LoVo (cell line): ENCODE measurements at places on chromosomes 5 and 9.
A peak's percentile ranks its signal among the peaks of the same experiment; 100 is the strongest.

DNA sequence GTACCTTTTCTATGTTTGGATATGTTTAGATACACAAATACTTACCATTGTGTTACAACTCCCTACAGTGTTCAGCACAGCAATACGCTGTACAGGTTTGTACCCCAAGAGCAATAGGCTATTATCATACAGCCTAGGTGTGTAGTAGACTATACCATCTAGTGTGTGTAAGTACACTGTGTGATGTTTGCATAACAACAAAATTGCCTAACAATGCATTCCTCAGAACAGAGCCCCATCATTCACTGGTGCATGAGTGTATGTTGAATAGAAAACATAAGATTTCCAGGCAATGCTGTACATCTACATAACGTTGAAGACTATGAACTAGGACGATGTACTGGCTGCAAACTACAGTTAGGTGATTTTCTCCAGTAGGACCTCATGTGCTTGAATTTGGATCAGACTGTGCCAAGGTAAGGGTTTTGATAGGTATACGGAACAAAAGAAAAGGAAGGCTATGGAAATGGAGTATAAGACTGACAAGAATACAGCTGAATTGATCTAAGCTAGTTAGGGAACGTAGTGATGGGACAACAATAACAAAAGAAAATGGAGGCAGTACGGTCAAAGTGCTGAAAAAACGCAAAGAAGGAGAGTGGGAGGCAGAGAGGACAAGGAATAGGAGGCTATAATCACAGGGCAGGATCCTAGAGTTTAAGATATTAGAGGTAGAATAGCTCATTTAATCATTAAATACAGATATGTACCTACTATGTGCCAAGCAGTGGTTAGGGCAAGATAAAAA is 46.9 kb downstream of the FNIP1 start:
- no peak for DNase-seq

DNA sequence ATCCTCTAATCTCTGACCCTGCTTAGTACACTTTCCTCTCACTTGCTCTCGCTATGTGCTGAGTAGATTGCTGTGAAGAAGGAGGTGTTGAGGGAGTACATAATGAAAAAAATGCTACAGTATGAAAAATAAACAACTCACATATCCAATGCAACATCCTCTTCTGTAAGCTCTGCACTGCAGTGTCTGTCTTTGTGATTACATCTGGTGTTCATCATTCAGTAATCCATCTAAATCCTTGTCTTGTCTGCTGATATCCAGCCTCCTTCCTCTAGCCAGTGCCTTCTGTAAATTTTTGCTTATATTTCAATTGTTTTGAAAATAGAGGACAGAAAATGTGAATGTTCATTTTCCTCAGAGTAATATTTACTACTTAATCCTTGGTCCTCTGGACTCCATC is 57.4 kb upstream of the CDH12 start:
- no peak for DNase-seq

DNA sequence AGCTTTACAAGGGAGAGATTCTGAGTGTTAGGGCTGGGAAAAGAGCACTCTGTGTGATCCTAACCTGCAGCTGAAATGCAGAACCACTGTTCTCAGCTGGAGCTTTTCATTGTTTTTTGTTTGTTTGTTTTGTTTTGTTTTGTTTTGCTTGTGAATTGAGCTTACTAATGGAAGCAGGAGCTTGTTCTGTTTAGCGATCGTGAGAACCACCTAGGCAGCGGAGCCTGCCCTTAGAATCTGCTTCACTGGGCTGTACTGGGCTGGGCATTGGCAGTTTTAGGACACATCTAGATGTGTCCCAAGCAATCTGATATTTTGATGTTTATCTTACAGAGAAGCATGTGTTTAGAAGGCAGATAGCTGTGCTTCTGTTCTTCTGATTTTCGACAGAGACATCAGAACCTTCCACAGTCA is 14.3 kb downstream of the SYK start:
- DNase-seq: no peak

DNA sequence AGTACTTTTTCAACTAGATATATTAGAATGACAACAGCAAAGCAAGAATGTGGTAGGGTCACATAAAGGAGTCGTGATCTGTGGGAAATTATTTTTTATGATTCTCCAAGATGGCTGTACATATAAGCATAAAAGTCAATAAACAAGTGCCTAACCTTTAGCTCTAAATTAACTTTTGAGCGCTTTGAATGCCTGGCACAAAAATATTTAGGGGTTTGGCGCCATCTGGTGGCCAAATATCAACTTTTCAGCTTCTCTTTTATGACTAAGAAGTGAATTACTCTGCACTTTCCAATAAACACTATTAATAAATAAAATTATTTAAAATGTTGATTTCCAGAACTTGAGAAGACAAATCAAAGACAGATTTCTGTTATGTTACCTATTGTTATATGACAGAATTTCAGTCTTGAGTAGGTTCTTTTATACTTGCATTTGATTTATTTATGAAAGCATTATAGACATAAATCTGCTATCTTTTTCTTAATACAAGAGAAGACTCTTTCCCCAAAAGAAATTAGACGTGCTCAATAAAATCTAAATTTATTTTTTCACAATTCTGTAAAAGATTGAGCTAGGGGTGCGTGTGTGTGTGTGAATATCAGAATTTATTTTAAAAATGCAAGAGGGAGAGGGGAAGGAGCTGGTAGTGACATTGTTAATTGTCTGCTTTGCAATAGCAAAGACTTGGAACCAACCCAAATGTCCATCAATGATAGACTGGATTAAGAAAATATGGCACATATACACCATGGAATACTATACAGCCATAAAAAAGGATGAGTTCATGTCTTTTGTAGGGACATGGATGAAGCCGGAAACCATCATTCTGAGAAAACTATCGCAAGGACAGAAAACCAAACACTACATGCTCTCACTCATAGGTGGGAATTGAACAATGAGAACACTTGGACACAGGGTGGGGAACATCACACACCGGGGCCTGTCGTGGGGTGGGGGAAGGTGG is 36.7 kb upstream of the ARRDC3 start:
- DNase-seq: peak; percentile 64

DNA sequence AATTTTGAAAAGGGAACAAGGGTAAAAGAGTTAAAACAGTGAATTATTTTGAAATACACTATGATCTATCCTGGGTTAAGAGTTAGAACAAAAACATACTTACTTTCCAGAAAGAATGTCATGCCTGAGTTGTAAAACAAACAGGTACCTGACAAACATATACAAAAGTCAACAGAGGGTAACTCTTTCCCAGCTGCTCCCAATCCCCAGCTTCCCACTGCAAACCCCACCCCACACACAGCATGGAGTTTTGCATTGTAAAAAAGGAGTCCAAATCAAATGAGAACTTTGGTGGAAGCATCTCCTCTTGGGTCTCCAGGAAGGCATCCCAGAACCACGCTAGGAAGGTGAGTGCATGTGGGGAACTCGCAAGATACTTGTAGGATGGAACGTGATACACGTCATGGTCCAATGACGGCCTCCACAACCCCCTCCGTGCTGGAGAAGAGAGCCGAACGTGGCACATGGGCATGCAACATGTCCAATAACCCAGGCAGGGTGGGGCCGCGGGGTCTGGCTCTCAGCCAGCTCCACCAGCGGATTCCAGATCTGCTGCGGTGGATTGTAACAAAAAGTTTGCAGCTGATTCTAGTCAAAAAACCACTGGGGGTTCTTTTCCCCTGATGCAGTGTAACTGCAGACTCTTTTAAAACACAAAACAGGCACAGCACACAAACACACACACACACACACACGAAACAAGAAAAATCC is 55.8 kb downstream of the EPB41L4B start:
- no peak for DNase-seq

GRCh38 chr5:66922881-66923280 is 273.7 kb downstream of the CD180 start:
- no peak for DNase-seq

DNA sequence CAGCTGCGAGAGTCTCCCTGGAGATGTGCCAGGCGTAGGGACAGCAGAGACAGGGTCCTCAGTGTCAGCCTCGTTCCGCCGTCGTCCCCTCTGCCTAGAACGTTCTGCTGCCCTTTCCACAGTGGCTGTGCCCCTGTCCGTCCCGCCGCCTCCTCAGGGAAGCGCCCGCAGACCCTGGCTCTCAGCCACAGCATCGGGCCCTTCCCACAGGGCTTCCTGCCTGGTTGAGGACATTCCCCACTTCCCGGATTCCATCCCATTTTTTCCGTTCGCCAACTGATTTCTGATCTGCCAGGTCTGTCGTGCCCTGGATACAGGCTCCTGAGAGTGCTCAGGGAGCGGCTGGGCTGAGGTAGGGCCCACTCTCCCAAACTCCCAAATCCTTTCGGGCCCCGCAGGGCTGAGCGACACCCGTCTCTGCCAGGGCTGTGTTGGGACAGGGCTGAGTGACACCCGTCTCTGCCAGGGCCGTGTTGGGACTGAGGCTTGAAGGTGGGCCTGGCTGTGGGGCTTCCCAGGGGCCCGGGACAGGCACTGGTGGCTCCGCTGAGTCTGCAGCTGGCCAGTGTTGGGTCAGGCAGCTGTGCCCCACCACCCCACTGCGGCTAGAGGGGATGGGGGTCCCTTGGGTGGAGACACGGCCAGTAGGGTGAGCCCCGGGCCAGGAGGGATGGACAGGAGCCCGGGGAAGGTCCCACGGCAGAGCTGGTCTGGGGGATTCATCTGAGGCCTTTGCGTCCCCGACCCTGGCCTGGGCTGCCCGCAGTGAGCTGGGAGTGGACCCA is 15.9 kb downstream of the DNLZ start:
- no peak for DNase-seq

DNA sequence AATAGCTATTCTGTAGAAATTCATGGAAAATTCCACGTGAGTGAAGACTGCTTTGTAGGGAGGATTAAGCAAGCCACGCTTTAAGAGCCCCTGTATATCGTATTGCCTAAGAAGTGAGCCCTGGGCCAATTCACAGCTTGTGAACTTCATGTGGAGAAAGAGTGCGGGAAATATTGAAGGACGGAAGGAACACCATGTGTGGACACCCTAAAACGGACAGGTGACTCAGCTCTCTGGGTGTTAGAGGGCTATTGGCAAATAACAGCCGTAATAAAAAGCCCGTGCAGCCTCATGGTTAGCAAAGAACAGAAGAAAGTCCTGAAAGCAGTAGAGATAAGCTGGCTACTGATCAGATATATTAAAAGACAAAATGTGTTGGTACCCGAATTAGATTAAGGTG is 26.4 kb downstream of the ZNF366 start:
- no peak for DNase-seq

- no peak for DNase-seq
These were observed 134.4 kb downstream of the AOPEP start for GRCh38 chr9:94860678-94861588.

- no peak for DNase-seq
These were observed 148.7 kb downstream of the FAM174A start for GRCh38 chr5:100683881-100684280.

- no peak for DNase-seq
These were observed 3.2 kb upstream of the IRX2 start for GRCh38 chr5:2754581-2755075.

DNA sequence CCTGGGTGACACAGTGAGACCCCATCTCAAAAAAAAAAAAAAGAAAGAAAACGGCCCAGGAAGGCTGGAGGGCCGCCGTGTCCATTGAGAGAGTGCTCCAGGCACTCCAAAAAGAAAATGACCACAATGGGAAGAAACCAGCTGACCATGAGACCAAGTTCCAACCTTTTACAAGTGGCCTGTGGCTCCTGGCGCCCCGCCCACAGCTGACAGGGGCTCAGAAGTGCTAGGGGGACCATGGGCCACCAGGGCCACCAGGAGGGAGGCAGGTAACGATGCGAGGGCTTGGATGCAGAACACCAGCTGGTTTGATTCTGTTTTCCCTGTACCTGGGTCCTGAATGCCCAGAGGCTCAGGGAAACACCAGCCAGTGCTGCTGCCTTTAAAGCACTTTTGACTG is 34.6 kb downstream of the FXN start:
- no peak for DNase-seq
